ENCODE measurements at places on chromosomes 2 and 18. TPM values are rescaled to one million over a fixed set of nuclear protein-coding genes. Genes with fewer than 3 reads are reported as not detected.

MALL gene
- 39.3 TPM for total RNA-seq

EPC2 gene
- 20.9 TPM for total RNA-seq

METTL8 gene
- total RNA-seq = 35.1 TPM

DNA sequence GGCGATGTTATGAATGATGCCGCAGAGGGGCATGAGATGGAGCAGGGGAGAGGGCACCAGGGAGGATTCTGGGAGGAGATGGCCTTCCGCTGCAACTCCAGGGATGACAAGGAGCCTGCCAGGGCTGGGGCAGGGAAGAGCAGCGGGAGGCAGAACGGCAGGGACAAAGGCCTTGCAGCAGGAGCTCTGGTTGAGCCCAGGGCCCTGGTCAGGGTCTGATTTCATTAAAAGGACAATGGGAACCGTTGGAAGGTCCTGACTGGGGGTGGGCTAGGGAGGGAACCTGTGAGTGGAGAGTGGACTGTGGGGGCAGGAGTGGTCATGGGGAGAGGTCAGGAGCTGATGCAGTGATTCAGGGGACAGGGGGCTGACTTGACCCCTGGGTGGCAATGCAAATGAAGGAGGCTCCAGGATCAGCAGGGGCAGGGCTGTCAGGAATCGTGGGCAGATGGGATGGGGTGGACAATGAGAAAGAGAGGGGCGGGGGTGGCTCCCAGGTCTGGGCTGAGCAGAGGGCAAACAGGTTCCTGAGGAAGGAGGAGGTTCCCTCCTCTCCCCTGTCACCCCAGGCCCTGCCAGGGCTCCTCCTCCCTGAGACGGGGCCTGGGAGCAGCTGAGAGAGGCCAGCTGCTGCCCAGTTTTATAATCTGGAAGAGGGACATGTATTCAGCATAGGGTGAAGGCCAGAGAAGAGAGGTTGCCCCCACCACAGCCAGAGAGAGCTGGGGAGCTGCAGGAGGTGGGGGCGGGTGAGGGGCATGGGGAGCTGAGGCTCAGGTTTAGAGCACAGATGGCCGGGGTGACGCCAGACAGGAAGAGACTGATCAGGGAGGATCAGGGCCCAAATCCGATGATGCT is 7.3 kb upstream of the DUSP2 start:
- DNase-seq = no peak

DNA sequence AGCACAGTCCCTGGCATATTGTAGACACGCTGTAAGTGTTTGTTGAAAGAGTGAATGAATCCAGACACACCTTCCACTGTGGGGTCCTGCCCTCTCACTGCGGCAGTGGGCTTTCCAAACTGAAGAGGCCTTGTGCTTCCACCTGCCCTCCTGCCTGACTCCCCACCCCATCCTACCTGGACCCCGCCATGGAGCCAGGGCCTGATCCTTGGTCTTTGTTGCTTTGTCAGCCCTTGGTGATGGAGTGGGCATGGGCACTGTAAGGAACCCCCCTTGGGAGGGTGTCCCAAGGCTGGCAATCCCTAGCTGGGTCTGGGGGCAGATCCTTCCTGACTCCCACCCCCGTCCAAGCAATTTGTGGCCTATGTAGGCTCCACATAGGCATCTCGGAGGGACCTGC is 33.1 kb downstream of the KLHL29 start:
- no peak for DNase-seq

- DNase-seq = no peak
Observed at GRCh38 chr2:50395605-50396297, 636.2 kb downstream of the NRXN1 start.
